Left forelimb (tissue), 1 donor: ENCODE measurements at places on chromosomes 4 and X.

DNA sequence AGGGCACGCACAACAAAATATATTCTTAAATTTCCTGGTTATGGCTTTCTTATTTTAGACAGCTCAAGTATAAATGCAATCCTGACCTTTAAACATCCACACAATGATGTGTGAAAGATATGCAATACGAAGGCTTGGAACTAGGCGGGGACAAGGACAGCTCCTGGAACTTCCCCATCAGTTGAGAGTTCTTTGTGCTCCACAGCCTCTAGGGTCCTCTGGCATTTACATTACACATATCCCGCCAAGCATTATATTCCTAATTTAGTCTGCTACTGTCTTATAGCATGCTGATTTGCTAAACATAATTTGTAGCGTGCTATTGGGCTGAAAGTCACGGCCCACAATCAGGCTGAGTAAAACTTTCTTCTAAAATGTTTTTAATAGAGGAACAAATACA lies 74.4 kb downstream of the FTHL17 start:
- no peak for DNase-seq

DNA sequence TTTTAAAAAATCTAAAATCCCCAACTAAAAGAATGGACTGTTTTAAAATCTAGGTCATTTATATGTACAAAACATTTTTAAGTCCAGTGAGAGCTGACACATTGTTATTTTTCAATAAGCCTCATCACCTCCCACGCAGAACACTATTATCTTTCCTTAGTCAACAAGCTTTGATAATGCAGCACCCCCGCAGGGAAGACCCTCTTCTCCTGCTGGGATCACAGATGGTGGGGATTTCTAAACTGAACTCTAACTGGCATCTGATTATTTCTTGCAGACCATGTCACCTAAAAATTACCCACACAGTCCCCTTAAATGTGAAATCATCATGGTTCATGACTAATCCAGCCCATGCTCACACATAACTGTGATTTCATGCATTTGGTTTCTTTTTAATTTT lies 11.6 kb downstream of the SYTL4 start:
- no peak for DNase-seq

- DNase-seq = no peak
Observed at GRCh38 chrX:106899841-106900240, 3.3 kb downstream of the RIPPLY1 start.

DNA sequence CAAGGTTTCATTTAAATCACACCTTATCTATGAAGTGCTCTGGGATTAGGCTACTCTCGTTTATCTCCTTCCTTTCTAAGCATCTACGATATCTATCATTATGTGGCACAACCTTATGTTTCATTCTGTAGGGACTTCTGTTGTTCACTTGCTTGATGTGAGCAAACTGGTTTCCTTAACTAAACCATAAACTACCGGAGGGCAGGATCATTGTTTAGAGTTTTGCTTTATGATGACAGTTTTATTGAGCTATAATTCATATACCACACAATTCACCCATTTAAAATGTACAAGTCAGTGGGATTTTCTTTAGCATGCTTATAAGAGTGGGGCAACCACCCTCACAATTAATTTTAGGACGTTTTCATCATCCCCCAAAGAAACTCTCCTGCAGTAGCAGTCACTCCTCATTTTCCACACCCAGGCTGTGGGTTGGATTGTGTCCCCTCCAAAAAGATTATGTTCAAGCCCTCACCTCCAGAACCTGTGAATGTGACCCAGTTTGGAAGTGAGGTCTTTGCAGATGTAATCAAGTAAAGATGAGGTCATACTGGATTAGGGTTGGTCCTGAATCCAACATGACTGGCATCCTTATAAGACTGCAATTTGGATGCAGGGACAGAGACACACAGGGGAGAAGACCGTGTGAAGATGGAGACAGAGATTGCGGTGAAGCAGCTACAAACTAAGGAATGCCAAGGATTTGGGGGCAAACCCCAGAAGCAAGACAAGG lies 42.1 kb upstream of the SH3RF1 start:
- no peak for DNase-seq

GRCh38 chr4:3201718-3202702 lies 46.9 kb upstream of the MSANTD1 start:
- DNase-seq = no peak
